Lower leg skin (tissue), 4 donors: ENCODE measurements at places on chromosomes 11 and 22.

- peak; percentile 72 for DNase-seq
Observed at GRCh38 chr11:1202154-1202775, 20.6 kb upstream of the MUC5B start.

- DNase-seq = no peak
Observed at GRCh38 chr11:86062719-86063118, 6.2 kb downstream of the PICALM start.

DNA sequence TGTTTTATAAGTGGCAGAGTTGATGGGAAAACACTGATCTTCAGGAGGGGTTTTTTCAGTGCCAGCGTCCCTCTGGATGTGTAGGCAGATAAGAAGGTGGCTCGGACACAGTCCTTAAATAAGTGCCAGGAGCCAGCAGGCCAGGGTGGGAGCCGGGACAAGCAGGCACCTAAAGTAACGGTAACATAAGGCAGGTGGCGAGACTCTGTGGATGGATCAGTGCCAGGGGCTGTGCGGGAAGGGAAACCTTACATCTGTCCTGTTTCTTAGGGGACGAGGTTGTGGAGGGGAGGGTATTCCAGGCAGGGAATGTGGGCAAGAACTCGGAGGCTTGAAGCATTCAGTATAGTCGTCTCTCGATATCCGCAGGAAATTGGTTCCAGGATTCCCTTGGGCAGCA lies 15.9 kb downstream of the BCR start:
- DNase-seq = no peak

- peak; percentile 79 for DNase-seq
Observed at GRCh38 chr11:44775366-44775984, 48.7 kb downstream of the TSPAN18 start.

- DNase-seq = no peak
Observed at GRCh38 chr11:69400771-69401590, 80.5 kb upstream of the LINC01488 start.

- no peak for DNase-seq
Observed at GRCh38 chr11:128200467-128200866, 386.9 kb downstream of the ETS1 start.

- no peak for DNase-seq
Observed at GRCh38 chr11:106381895-106382294, 304.4 kb downstream of the AASDHPPT start.

- DNase-seq = no peak
Observed at GRCh38 chr11:28743061-28743550, 634.9 kb downstream of the METTL15 start.

DNA sequence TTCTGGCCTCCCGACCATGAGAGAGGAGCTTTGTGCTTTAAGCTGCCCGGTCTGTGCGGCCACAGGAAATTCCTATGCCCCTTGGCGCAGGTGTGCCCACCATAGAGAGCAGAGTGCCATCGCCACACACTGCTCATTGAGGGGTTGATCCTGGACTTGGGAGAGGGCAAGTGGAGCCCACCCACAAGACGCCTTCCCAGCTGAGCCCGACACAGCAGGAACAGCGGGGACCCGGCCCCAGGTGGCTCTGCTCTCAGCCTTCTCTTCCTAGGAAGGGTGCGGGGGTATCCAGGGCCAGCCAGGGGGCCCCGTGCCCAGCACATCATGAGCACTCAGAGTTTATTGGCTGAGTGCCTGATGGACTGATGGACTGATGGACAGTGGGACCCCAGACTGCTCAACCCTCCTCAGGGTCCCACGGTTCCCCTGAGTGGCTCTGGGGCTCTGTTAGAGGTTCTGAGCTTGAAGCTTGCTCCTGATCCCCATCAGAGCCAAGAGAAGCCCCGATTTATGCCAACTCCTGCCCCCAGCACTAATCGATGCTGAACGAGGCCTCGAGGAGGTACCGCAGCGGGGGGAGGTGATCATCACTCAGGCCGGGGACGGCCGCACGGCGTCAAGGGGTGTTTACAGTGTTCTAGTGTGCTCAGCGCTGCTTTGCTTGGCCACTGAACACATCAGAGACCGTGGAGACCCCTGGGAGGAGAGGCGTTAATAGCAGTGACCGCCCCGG lies 13.5 kb upstream of the MRGPRD start:
- DNase-seq = no peak

DNA sequence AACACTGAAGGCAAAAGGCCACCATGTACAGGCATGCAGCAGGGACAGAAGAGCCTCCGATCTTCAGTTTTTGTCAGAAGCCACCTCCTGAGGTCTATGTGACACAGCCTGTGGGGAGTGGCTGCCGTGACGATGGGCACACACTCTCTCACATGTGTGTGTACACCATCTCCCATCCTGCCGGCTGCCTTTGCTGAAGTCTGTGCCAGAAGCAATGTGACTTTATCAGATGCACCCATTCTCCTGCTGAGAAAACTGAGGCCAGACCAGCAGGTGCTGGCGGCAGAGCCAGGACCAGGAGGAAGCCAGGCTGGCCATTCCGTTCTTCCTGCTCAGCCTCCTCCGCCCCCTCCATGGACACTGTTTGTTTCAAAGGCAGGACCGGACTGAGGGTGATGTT lies 16.7 kb downstream of the SHANK2 start:
- peak; percentile 68 for DNase-seq

DNA sequence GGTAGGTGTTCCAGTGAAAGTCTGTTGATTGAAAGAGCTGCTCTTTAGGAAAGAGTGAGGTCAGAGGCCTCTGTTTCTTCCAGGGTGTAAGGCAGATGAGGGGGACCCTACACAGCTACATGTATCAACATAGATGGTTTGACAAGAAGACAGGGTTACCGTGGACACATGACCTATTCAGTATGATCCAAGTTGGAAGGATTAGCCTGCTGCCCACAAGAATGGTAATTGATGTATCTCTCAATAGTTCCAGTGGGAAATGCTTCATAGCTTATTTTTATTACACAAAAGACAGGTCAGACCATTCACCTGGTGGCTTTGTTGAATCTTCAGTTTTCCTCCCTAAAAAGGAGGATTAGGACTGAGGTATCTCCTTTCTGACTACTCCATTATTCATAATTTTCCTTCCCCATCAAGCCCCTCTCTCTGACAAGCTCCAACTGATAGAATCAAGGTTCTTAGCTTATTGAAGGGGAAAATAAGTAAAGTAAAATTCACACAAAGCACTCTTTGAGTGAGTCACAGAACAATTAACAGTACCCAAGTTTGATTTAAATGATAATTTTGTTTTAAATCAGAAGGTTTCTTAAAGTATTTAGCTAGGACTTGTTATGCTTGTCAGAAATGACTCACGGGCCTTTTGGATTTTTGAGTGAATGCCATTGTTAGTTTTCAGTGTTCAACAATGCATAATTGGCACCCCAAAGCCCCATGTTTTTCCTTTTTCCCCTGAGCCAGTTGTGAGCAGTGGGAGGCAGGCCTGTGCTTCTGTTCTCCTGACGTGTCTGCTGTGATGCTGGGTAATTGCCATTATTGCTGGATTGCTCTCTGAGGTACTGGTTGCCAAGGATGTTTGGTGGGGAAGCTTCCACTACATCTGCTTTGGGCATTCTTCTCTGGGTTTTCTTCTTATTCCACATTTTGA lies 373.2 kb downstream of the DDX10 start:
- no peak for DNase-seq

GRCh38 chr11:45146072-45147016 lies at the start of gene PRDM11:
PRDM11 (plus strand) TSS chr11:45146639; CDS start chr11:45181767, 35,128 bp downstream.
- DNase-seq = no peak

GRCh38 chr11:87173185-87174039 lies 135.7 kb downstream of the TMEM135 start:
- no peak for DNase-seq

DNA sequence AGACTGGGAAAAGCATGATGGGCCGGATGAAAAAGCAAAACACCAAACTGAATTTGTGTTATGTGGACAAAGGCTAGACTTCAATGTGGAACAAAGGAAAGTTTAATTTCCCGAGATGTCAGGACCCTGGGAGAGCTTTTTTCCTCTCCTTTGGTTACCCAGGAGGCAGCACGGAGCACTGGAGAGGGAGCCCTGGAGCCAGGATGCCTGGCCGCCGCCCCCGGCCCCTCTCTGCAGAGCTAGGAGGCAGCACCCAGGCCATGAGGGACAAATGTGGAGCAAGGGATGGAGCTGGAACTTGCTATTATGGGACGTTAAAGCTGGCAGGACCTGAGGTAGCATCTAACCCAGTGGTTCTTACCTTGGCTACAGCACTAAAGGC lies 108.9 kb downstream of the MORC2 start:
- DNase-seq = no peak

DNA sequence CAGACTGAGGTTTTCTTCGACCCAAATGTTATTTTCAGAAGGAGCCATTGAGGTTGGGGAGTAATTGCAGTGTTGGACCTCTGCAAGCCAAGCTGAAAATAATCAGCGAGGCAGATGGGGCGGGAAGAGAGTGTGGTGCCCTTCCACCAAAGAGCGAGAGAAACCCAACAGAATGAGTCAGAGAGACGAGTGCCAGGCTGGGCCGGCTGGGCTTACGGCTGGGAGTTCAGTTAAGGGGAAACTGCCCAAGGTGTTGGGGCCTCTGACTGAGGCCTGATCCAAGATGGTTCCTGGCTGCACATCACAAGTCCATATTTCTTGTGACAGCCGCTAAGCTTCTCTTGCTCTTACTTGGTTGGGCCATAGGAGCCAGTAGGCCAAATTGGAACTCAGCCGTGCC lies 30.4 kb upstream of the CREB3L1 start:
- no peak for DNase-seq

- DNase-seq = no peak
Observed at GRCh38 chr11:120912504-120912903, 111.4 kb upstream of the TBCEL start.

- no peak for DNase-seq
Observed at GRCh38 chr11:44304091-44305025, 5.6 kb downstream of the ALX4 start.

- no peak for DNase-seq
Observed at GRCh38 chr11:19746086-19746485, 33.4 kb downstream of the NAV2 start.

DNA sequence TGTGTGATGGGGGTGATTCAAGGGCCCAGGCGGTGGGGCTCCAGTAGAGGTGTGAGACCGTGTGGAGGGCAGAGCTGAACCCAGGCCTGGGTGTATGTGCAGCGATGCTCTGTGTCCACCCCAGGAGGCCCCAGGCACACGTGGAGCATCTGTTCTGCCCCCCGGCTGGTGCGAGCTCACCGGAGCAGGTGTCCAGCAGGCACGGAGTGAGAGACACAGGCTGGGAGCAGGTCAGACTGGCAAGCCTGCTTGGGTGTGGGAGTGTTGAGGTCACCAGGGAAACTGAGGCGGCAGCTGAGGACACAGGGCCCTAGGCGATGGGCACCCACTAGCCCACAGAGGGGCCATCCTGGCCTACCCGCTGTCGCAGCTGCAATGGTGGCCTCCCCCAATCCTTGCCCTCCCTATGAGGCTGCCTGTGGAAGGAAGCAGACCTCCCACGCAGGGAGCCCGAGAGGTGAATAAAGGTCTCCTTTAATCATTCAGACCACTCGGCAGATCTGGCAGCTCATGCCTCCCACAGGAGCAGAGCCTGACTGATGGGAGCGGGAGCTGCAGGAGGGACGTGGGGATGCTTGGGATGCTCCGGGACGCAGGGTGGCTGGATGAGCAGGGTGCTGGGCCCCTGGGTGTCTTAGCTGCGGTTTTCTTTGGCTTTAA lies 1165.1 kb downstream of the BRD1 start:
- no peak for DNase-seq

- peak; percentile 33 for DNase-seq
Observed at GRCh38 chr11:26187639-26188038, 144.3 kb upstream of the ANO3 start.

GRCh38 chr22:45429424-45429823 lies 15.9 kb downstream of the RIBC2 start:
- peak; percentile 77 for DNase-seq

DNA sequence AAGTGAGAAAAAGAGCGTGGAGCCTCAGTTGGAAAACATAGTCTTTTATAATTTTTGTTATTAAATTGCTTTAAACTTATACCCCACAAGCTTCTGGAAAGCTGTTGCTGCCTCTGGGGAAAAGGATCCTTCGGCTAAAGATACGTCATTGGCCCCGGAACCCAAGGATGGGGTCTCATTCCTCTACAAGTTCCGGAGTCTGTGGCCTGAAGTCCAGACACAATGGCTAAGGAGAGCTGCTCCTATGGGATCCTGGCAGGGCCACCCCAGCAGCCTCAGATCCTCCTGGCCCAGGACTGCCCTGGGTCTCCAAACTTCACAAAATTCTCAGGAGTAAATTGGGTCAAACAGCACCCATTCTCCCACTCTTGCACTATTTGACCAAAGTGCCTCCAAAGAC lies 5.9 kb downstream of the WT1 start:
- DNase-seq = no peak

- DNase-seq = no peak
Observed at GRCh38 chr11:117315285-117316196, 515 bp downstream of the BACE1 start.

- no peak for DNase-seq
Observed at GRCh38 chr11:130516554-130517505, 68.4 kb downstream of the ADAMTS15 start.

- no peak for DNase-seq
Observed at GRCh38 chr11:47175746-47176327, 842 bp downstream of the ARFGAP2 start.

DNA sequence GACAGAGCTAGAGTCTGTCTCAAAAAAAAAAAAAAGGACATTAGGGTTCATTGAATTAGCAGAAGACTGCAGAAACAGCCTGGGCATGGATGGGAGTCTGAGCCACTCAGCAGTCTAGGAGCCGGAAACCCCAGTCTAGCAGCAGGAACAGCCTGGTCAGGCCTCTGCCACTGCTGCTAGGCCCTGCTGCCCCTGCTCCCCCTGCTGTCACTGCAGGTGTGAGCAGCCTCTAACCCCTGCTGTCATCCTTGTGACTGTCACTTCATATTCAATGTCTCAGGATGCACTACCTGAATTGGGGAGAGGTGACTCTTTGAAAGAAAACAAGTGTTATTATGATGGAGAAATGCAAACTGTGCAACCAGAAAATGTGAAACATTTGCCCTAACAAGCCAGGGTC lies 7.0 kb upstream of the DDX17 start:
- DNase-seq = no peak

GRCh38 chr11:12232817-12233601 lies 122.6 kb downstream of the MICAL2 start:
- no peak for DNase-seq

GRCh38 chr22:45240104-45240809 lies 437 bp downstream of the KIAA0930 start:
- DNase-seq = no peak

GRCh38 chr11:22006901-22007300 lies 186.0 kb upstream of the ANO5 start:
- DNase-seq = no peak

- no peak for DNase-seq
Observed at GRCh38 chr11:74896311-74896710, 52.6 kb downstream of the XRRA1 start.

GRCh38 chr22:48826546-48826945 lies 1001.1 kb downstream of the BRD1 start:
- DNase-seq = peak; percentile 25
